HFFc6 (cell line): ENCODE measurements at places on chromosomes 3 and 15. TPM values are rescaled to one million over a fixed set of nuclear protein-coding genes. Genes with fewer than 3 reads are reported as not detected.

DNA sequence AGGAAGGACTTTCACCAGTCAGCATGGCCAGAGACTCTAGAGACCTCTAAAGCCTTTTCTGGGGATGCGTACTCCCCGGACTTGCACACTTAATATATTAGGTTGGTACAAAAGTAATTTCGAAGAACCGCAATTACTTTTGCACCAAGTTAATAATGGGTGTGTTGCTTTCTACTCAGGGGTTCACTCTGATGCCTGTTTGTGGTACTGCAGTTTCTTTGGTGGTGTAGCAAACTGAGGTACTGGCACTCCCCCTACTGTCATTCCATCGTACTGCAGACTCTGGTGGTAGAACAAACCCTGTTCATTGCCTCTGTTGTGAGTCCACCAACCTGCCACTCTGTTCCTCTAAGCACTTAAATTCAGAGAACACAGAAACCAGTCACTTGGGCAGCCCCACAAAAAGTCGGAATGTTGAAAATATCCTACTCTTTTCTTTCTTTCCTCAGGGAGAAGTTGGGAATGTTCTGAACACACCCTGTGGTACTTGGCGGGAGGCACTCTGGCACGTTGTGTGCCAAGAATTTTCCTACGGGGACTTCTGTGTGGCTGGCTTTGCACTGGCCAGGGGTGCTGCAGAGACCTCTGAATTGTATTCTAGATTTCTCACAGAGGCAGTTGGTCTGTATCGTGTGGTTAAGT lies 46.3 kb downstream of the GABRG3 start:
- H3K4me3 ChIP-seq: no peak overlapping the region
- no peaks in the 10 kb centered on the region for H3K4me1 ChIP-seq
- no peaks in the 10 kb centered on the region for H3K36me3 ChIP-seq

DNA sequence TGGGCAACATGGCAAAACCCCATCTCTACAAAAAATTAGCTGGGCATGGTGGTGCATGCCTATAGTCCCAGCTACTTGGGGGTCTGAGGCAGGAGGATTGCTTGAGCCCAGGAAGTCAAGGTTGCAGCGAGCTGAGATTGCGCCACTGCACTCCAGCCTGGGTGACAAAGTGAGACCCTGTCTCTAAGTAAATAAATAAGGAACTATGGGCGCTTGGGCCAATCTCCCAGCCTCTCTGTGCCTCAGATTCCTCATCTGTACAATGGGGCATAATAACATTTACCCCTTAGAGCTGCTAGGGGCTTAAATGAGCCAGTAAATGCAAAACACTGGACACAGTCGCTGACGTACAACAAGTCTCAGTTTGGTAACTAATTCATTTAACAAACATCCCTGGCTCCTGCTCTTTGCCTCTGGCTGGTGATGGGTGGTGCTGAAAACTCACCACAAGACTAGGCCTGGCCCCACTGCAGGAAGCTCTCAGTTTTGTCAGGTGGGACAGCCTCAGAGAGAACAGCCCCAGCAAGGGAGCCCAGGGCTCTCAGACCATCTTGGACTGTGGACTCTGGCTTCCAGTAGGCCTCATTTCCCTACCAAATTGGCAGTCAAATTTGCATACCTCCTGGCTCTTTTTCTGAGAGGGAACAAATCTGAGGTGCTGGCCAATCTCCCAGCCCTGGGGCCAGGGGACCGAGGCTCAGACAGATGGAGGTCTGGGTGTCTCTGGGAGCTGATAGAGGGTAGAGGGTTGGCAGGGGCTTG lies 6.4 kb upstream of the TBC1D2B start:
- H3K27me3 ChIP-seq: peaks cover 3% of the 10 kb centered on the region
- H3K36me3 ChIP-seq: no peaks in the 10 kb centered on the region
- H3K27ac ChIP-seq: no peak overlapping the region
- no peak overlapping the region for H3K4me3 ChIP-seq
- no peak for DNase-seq
- H3K4me1 ChIP-seq: peaks cover 8% of the 10 kb centered on the region

GRCh38 chr15:55868707-55869106 lies 124.7 kb downstream of the NEDD4 start:
- no peak for DNase-seq
- no peak overlapping the region for H3K4me3 ChIP-seq
- H3K4me1 ChIP-seq: peaks cover 34% of the 10 kb centered on the region
- H3K27ac ChIP-seq: peak overlapping the region; percentile 28
- H3K27me3 ChIP-seq: peaks cover 4% of the 10 kb centered on the region; the same call in 1 of the 2 replicates

Gene UROC1
- total RNA-seq: not detected in 3 replicates

DNA sequence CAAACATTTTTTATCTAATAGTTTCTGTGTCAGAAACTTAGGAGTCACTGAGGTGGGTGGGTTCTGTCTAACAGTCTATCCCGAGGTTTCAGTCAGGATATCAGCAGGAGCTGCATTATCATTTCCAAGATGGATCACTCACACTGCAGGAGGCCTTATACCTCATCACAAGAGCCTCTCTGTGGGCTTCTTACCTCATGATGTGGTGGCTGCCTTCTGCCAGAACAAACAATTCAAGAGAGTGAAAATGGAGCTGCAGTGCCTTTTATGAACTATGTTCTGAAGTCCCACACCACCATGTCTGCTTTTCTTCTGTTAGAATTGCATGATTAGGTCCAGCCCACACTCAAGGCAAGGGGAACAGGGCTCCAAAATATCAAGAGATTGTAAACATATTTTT lies 27.9 kb downstream of the RFX7 start:
- peaks cover 35% of the 10 kb centered on the region for H3K4me1 ChIP-seq
- no peaks in the 10 kb centered on the region for H3K27me3 ChIP-seq
- peak; percentile 26 for DNase-seq
- H3K4me3 ChIP-seq: no peak overlapping the region

Gene PLSCR4
- total RNA-seq: 9.0 to 10.7 TPM (median 9.5 TPM) in 3 replicates

Gene SMCO1
- not detected in 3 replicates for total RNA-seq

- no peak for DNase-seq
- H3K4me3 ChIP-seq: no peak overlapping the region
- H3K4me1 ChIP-seq: peaks cover 28% of the 10 kb centered on the region
- H3K36me3 ChIP-seq: peaks cover 9% of the 10 kb centered on the region
- peaks cover 6% of the 10 kb centered on the region for H3K27me3 ChIP-seq
Measured at GRCh38 chr15:100710222-100710621, 107.8 kb downstream of the ASB7 start.

Gene SCN11A
- not detected in 2 replicates for total RNA-seq

DNA sequence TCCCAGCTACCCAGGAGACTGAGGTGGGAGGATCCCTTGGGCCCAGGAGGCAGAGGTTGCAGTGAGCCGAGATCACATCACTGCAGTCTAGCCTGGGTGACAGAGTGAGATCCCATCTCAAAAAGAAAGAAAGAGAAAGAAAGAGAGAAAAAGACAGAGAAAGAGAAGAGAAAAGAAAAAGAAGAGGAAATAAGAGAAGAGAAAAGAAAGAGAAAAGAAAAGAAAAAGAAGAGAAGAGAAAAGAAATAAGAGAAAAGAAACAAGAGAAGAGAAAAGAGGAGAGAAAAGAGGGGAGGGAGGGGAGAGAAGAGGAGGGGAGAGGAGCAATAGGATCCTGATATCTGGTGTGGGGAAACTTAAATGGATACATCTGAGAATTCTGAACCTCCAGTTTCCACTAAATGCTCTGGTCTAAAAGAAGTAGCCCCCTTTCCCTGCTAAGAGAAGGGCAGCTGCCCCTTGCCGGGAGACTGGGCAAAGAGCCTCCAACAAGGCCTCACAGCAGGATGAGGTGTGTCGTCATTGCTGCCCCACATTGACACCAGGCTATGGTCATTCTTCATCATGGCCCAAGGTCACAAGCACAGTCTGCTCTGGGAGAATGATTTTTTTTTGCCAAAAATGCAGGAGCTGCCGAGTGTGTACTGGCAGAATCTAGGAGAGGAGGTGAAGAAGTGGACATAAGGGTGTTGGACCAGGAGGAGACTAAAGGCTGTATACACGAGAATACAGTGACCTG lies 21.1 kb upstream of the COMMD4 start:
- no peaks in the 10 kb centered on the region; the same call in 1 of the 2 replicates for H3K36me3 ChIP-seq
- no peak overlapping the region for H3K4me3 ChIP-seq
- no peak overlapping the region for H3K27ac ChIP-seq
- H3K27me3 ChIP-seq: peaks cover 55% of the 10 kb centered on the region

Gene GRIP2
- total RNA-seq: 0.10 TPM in 1 of 3 replicates, not detected in the others

GRCh38 chr3:110814170-110815007 lies 257.2 kb upstream of the NECTIN3 start:
- no peaks in the 10 kb centered on the region for H3K27me3 ChIP-seq
- DNase-seq: peak; percentile 90
- no peaks in the 10 kb centered on the region for H3K36me3 ChIP-seq
- peaks cover 67% of the 10 kb centered on the region for H3K4me1 ChIP-seq
- H3K27ac ChIP-seq: peak overlapping the region; percentile 86
- peak overlapping the region; percentile 78 for H3K4me3 ChIP-seq

DNA sequence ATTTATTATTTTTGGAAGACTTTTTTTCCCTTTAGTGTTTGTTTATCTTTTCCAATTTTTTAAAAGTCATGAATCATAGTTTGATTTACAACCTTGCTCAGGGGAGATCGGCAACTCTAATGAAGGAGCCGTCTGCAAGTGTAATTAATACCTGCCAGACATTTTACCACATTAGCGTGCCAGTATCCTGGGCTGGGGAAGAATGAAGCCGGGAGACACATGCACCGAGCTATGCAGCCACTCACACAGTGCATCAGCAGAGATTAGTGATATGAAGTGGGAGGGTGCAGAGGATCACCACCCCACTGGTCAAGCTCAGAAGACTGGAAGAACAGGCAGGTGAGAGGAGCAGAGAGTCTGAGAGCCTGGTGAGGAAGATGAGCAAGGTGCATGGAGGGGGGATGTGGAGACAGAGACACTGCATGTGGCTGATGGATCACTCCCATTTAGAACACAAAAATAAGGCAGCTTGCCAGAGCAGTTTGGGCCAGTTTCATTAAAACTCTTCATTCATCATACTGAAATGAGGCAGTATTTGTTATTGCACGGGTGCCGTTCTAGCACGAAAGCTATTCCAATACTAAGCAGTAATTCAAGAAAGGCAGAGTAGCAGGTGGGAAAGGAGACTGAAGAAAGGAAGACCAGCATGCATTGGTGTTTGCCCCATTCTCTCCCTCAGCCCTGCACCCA lies 821.6 kb downstream of the TUSC7 start:
- H3K36me3 ChIP-seq: no peaks in the 10 kb centered on the region
- H3K27me3 ChIP-seq: peaks cover 3% of the 10 kb centered on the region
- no peak for DNase-seq
- no peak overlapping the region for H3K4me3 ChIP-seq
- no peak overlapping the region for H3K27ac ChIP-seq

Gene CILP
- total RNA-seq: not detected in 3 replicates

Gene PIK3R4
- total RNA-seq: 20.6 to 21.8 TPM (median 21.3 TPM) in 3 replicates

DNA sequence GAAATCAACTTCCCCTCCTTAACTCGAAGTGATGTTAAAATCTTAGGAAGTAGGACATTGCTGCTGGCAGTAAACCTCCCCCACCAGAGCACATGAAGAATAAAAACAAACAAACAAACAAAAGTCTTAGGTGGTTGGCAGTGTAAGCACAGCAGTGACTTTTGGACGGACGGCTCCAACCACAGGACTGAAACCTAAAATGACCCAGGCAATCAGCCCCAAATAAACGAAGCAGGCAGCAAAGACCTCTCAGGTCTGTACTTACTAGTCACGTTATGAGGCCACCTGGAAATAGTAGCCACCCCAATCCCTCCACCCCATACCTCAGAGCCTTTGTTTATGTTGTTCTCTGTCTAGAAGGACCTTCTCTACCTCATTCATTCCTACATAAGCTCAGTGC lies 33.5 kb upstream of the HES1 start:
- H3K4me1 ChIP-seq: no peaks in the 10 kb centered on the region
- peaks cover 59% of the 10 kb centered on the region for H3K27me3 ChIP-seq
- DNase-seq: no peak
- H3K27ac ChIP-seq: no peak overlapping the region
- no peaks in the 10 kb centered on the region for H3K36me3 ChIP-seq

DNA sequence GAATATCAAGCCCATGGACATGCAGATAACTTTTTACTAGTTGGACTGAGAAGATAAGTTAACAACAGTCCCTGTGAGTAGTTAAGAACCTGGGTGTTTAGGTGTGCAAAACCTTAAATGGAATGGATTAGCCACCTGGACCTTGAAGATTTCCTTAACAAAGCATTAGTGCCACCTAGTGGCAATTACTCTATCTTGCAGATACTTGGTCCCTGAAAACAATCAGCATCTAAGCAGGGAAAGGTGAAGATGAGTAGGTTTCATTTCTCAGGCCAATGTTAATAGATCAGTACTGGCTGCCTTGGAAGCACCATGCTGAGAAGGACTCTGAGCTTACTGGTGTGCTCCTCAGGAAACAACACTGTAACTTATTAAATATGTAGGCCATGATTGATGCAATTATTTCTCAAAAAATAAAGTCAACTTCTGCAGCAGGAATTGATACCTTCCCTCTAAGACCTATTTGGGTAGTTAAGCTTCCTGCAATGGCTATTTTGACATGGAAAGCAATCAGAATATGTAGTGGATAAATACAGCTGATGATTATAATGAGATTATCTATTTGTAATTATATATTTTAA lies 329.4 kb downstream of the TBC1D5 start:
- no peaks in the 10 kb centered on the region for H3K36me3 ChIP-seq
- peak; percentile 45 for DNase-seq
- no peak overlapping the region for H3K4me3 ChIP-seq
- no peak overlapping the region for H3K27ac ChIP-seq
- no peaks in the 10 kb centered on the region; the same call in 1 of the 2 replicates for H3K4me1 ChIP-seq

Gene ZNF501
- 1.0 to 1.5 TPM (median 1.3 TPM) in 3 replicates for total RNA-seq

DNA sequence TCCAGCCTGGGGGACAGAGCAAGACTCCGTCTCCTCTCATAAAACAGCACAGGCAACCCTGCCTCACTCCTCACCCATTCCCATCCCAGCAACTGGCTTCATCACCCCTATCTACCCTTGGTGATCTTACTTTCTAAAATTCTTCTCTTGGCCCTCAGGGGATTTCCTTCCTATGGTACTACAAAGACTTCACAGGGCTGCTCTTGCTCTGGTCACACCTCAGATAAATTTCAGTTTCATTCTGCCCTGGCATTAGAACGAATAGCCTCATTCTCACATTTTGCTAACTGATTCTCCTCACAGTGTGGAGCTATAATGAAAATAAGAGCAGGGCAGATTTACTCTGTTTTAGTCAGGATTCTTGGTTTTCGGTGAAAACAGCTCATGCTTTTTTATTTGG lies 22.1 kb upstream of the CRBN start:
- no peak overlapping the region for H3K27ac ChIP-seq
- H3K4me1 ChIP-seq: no peaks in the 10 kb centered on the region
- no peaks in the 10 kb centered on the region for H3K36me3 ChIP-seq
- H3K4me3 ChIP-seq: no peak overlapping the region; the same call in 1 of the 2 replicates

Gene EPHB3
- total RNA-seq: 3.2 to 5.3 TPM (median 5.3 TPM) in 3 replicates

Gene FOXB1
- total RNA-seq: not detected in 2 replicates

DNA sequence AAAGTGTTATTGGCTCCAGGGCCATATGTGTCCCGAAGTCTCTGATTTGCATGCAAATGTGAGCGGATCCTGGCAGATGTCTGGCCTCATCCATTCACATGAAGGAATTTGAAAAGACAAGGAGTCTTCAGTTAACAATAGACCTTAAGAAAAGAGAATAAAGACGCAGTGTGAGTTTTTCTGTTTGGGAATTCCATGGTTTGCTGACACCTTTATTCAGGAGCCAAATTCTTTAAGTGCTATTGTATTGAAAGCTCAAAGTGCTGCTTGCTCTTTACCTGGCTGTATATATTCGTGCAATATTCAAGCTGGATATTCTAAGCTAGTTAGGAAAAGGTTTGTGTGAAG lies 2.2 kb downstream of the LRRN1 start:
- no peak overlapping the region for H3K4me3 ChIP-seq
- no peak for DNase-seq
- no peak overlapping the region for H3K27ac ChIP-seq
- H3K36me3 ChIP-seq: 0 out of 2 replicates have a peak, but pooled peaks cover 5% of the 10 kb centered on the region

Gene SNX22
- total RNA-seq: 0.20 to 0.24 TPM (median 0.21 TPM) in 3 replicates

Gene GABRG3
- total RNA-seq: not detected in 3 replicates

GRCh38 chr3:182818296-182818978 lies 25.1 kb downstream of the ATP11B start:
- H3K27ac ChIP-seq: no peak overlapping the region
- no peak for DNase-seq
- H3K4me3 ChIP-seq: no peak overlapping the region
- peaks cover 28% of the 10 kb centered on the region for H3K4me1 ChIP-seq
- H3K27me3 ChIP-seq: no peaks in the 10 kb centered on the region

Gene CHP1
- 97.1 to 122 TPM (median 120 TPM) in 3 replicates for total RNA-seq

Gene NR2E3
- not detected in 3 replicates for total RNA-seq
